ENCODE measurements at places on chromosomes 11 and 22.

- no peaks in the 10 kb centered on the region for H3K27me3 ChIP-seq
- no peak overlapping the region for H3K4me3 ChIP-seq
- DNase-seq, result no peak
- no peaks in the 10 kb centered on the region for H3K4me1 ChIP-seq
- no peaks in the 10 kb centered on the region for H3K36me3 ChIP-seq
These were observed 638.5 kb downstream of the NTM start for GRCh38 chr11:132008872-132009271.

DNA sequence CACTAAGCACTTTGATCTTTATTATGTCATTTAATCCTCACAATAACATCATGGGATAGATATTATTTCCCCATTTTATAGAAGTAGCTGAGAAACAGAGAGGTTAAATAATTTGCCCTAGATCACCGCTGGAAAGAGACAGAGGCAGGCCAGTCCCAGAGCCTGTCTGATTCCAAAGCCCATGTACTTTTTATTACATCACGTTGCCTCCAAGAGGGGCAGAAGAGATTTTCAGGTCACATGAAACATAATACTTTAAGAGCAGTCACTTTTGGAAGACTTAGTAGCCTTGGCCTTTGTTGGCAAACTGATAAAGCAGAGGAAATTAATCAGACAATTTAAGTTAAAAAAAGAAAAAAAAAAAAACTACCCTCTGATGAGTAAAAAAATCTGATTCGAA lies 200.2 kb upstream of the ARHGAP20 start:
- DNase-seq, result no peak
- H3K27me3 ChIP-seq, result peaks cover 4% of the 10 kb centered on the region
- no peak overlapping the region for H3K27ac ChIP-seq
- no peak overlapping the region for H3K4me3 ChIP-seq
- H3K36me3 ChIP-seq, result peaks cover 4% of the 10 kb centered on the region

- no peak overlapping the region for H3K4me3 ChIP-seq
- peaks cover 14% of the 10 kb centered on the region for H3K4me1 ChIP-seq
- H3K27me3 ChIP-seq, result no peaks in the 10 kb centered on the region
- H3K36me3 ChIP-seq, result no peaks in the 10 kb centered on the region
- DNase-seq, result no peak
- H3K27ac ChIP-seq, result no peak overlapping the region
These were observed 31.3 kb downstream of the CARD18 start for GRCh38 chr11:105108247-105108646.

GRCh38 chr22:47168900-47169800 lies 406.7 kb downstream of the TBC1D22A start:
- no peak for DNase-seq
- H3K4me3 ChIP-seq, result no peak overlapping the region
- no peaks in the 10 kb centered on the region for H3K27me3 ChIP-seq
- H3K36me3 ChIP-seq, result peaks cover 17% of the 10 kb centered on the region
- H3K27ac ChIP-seq, result no peak overlapping the region

Measured in activated naive CD8-positive, alpha-beta T cell treated with anti-CD3 and anti-CD28 coated beads for 36 hours (primary cell).